ENCODE measurements at places on chromosomes 2 and 18. TPM values are rescaled to one million over a fixed set of nuclear protein-coding genes. Genes with fewer than 3 reads are reported as not detected.
A peak's percentile ranks its signal among the peaks of the same experiment; 100 is the strongest.

GRCh38 chr2:98087447-98088020 lies 567 bp downstream of the VWA3B start:
- peak; percentile 31 for DNase-seq

GRCh38 chr2:96798733-96799622 lies 17.1 kb upstream of the CNNM3 start:
- DNase-seq: no peak

DNA sequence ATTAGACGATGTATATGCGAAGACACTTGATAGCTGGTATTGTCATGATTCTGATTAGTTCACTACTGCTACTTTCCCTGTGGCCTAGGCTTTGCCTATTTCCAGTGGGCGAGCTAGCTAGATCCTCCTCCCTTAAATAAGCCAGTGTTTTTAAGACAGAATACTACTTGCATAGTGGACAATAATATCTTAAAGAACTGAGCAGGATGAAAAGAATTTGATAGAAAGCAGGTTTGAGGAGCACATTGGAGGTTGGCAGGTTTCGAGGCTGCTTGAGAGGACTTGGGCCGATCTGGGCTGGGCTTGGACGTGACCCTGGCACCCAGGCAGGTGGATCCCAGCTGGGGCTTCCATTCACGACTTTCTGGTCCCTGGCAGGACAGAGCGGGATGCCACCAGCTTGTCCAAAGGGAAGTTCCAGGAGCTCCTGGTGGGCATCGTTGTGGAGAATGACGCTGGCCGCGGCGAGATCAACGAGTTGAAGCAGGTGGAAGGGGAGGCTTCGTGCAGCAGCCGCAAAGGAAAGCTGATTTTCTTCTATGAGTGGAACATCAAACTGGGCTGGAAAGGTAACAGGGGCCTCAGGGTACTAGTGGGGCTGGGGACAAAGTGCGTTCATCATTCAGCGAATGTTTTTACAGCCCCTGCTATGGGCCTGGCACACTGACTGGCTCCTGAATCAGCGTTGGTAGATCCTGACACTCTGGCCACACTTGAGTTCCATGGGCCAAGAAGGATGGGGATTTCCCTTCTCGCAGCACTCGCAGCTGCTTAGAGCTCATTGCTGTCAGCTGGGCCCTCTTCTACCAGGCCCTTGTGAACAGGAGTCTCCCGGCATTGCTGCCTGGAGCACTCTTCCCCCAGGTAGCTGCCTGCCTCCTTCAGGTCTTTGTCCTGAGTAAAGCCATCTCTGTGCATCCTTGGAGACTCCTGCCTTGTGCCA lies 16.9 kb downstream of the C2orf74 start:
- DNase-seq: peak; percentile 50

DNA sequence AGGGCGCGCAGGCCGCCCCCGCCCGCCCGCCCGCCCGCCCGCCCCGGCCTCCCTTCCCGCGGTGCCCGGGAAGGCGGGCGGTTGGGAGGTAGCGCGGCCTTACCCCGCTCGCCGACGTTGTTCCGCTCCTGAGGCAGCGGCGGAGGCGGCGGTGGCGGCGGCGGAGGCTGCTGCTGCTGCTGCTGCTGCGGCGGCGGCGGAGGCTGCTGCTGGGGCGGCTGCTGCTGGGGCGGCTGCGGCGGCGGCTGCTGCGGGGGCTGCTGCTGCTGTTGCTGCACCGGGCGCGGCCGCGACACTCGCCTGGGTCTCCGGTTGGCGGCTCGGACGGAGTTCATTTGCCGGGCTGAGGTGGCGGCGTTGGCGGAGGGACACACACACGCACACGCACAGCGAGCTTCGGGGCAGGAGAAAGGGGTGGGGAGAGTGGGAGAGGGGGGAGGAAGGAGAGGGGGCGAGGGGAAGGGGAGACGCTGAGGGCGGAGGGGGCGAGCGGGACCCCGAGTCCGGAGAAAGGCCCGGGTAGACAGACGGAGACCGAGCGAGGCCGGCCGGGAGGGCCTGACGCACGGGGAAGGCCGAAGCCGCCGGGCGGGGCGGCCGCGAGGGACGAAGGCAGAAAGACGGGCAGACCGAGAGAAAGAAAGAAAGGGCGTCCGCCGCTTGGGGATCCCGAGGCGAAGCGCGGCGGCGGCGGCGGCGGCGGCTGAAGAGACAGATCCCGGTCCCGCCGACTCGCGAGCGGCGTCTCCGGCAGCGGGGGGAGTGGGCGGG lies 727 bp downstream of the FBXO11 start:
- peak; percentile 53 for DNase-seq

DNA sequence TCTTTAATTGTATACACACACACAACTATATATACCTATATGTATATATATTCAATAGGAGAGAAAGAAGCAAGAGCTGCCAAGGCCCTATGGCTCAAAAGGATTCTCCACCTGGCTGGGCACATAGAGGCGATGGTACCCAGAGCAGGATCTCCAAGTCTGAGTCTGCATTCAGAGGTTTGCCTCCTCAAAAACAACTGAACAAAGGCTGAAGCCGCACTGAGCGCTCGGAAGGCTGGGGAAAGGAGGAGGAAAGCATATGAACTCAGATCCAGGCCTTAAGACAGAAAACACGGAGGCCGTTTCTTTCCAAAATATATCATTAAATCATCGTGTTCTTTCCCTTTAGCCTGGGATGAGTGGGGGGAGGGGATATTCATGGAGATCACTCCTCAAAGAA lies 3.6 kb downstream of the HOXD12 start:
- DNase-seq: no peak

GRCh38 chr2:150417278-150417677 lies 70.2 kb downstream of the RND3 start:
- DNase-seq: no peak

DNA sequence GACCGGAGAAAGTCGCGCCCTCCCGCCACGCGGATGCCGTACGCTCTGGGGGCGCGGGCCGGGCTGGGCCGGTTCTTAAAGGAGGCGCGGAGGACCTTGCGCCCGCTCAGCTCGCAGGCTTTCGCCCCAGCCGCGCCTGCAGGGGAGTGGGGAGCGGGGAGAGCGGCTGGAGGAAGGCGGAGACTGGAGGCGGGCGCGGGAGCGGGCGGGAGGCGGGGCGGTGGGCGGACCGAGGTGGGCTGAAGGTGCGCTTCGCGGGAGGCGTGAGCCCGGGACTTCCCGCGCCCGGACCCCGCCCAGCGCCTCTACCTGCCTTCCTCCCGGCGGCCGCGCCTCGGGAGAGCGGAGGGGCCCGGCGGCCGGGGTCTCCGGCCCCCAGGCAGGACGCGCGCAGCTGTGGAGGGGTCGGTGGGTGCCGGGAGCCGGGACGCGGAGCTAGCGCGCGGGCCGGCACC lies at the start of gene ADRA2B:
Gene ADRA2B (minus strand): TSS at position 148 of the 455 bp plus-strand sequence. CDS start 422 bp downstream, outside the sequence.
- peak; percentile 9 for DNase-seq

GRCh38 chr2:50490991-50491390 lies 540.9 kb downstream of the NRXN1 start:
- DNase-seq: no peak

DNA sequence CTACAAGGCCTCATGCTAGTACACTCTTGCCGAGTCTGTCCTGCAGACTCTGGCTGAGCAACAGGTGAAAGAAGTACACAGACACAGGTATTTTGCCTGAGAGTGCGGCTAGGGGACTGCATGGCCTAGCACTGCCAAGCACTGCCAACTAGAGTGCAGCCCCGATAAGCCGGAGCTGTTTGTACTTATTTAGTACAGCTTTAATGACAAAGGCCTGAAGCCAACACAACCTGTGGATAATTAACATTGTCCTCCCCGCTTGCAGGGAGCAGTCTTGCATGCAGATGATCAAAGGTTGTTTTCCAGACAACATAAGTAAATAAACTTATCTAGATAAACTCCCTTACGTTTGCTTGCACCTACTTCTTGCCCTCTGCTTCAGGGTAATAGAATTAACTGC lies 63.7 kb upstream of the MMADHC start:
- no peak for DNase-seq

GRCh38 chr2:73279852-73280251 lies 4.4 kb downstream of the FBXO41 start:
- no peak for DNase-seq

DNA sequence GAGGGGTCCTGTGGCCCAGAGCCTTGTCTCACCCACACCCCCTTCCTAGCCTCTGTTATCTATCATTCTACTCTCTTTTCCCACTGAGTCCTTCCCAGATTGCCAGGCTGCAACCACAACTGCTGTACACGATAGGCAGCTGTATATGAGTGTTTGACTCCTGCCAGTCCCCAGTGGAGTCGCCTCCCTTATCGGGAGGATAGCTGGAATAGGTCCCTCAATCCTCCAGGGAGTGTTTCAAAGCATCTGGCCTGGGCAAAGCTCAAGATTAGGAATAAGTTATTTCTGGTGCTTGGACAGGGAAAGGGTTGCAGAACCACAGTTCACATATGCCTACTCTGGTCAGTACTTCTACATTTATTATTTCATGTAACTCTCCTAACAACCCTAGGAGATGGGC lies 4.8 kb downstream of the MSGN1 start:
- DNase-seq: no peak

- peak; percentile 59 for DNase-seq
Measured at GRCh38 chr2:17104454-17104853, 413.8 kb downstream of the RAD51AP2 start.

DNA sequence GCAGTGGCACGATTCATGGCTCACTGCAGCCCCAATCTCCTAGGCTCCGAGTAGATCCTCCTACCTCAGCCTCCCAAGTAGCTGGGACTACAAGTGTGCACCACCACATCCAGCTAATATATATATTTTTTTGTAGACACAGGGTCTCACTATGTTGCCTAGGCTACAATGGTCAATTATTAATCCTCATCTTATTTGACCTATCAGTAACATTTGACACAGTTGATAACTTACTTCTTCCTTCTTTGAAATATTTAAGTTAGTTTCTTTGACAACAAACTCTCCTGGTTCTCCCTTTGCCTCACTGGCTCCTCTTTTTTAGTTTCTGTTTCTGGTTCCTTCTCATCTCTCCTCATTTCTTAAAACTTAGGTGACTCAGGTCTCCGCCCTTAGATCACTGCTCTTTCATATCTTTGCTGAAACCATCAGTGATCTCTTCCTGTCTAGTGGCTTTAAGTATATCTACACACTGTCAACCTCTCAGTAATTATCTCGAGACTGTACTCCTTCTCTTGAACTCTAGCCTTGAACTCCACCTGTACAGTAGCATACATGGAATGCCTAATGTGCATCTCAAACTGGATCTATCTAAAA lies 11.5 kb downstream of the PGAP1 start:
- DNase-seq: no peak

- DNase-seq: no peak
Measured at GRCh38 chr2:222608081-222608480, 47.8 kb downstream of the FARSB start.

DNA sequence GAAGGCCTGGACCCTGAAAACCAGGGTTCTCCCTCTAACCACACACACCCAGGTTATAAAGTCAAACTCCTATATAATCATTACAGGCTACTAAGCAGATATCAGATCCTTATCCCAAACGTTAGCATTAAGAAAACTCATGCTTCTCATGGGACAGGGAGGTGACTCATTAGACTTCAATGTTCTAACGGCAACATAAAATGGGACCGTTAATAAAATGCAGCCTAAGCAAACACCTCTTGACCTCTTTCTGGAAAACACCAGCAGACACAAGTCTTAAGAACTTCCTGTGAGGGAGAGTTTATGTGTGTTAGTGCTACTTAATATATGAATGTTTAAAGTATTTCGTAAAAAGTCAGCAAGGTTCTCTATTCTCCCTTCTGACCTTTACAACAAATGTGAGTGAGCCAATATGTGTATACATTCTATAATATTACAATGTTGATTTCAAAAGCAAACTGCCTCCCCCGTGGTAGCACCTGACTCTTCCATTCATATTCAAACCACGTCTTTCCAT lies 31.7 kb downstream of the LPIN2 start:
- DNase-seq: peak; percentile 99

DNA sequence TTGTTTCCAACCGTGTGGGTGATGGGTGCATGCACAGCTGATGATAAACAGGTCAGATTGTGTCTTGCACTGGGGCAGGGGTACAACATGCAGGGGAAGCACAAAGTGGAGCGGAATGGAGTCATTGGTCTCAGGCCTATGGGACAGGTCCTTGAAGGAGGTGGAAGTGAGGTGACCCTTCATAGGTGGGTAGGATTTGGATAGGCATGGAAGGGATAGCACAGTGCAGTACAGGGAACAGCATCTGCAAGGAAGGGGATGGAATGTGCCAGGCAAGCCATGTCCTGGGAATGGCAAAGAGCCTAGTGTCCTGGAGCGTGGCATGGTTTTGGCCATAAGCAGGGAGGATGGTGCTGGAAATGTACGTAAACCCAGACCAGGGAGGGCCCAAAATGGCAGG lies 143.9 kb downstream of the CAPN13 start:
- no peak for DNase-seq

GRCh38 chr2:145849466-145849865 lies 1329.5 kb upstream of the ZEB2 start:
- DNase-seq: no peak

DNA sequence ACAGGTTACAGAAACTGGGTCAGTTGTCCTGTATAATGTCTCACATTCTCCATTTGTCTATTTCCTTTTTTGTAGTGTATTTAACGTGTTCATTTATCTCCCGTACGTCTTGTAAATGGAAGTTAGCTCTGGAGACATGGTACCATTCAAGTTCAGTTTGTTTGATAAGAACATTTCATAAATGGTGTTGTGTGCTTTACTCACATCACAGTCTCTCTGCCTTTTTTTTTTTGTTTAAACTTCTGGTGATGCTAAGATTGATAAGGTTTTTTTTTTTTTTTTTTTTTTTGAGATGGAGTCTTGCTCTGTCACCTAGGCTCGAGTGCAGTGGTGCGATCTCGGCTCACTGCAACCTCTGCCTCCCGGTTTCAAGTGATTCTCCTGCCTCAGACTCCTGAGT lies 41.7 kb downstream of the UBR3 start:
- DNase-seq: no peak

GRCh38 chr2:46547223-46548102 lies 68.1 kb downstream of the TMEM247 start:
- DNase-seq: no peak

DNA sequence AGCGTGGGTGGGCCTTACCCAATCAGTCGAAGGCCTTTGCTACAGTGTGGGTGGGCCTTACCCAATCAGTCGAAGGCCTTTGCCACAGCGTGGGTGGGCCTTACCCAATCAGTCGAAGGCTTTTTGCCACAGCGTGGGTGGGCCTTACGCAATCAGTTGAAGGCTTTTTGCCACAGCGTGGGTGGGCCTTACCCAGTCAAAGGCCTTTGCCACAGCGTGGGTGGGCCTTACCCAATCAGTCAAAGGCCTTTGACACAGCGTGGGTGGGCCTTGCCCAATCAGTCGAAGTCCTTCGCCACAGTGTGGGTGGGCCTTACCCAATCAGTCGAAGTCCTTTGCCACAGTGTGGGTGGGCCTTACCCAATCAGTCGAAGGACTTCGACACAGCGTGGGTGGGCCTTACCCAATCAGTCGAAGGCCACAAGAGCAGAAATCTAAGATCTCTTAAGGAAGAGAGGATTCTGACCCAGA lies 16.3 kb upstream of the GAL3ST2 start:
- no peak for DNase-seq

BMP10 gene
- not detected for total RNA-seq

ATP8B1 gene
- total RNA-seq: 26.3 TPM

LRATD1 gene
- total RNA-seq: 1.7 TPM

MC2R gene
- not detected for total RNA-seq

RAPGEF4 gene
- total RNA-seq: 1.3 TPM

UGT1A3 gene
- not detected for total RNA-seq

USP37 gene
- 21.2 TPM for total RNA-seq

C2orf78 gene
- total RNA-seq: not detected
